ENCODE measurements at places on chromosomes 6 and 20.

- DNase-seq, result no peak
Observed at GRCh38 chr20:45115829-45116228, 855 bp upstream of the WFDC5 start.

GRCh38 chr20:43915211-43916072 lies 790 bp downstream of the TOX2 start:
- DNase-seq, result peak; percentile 29

DNA sequence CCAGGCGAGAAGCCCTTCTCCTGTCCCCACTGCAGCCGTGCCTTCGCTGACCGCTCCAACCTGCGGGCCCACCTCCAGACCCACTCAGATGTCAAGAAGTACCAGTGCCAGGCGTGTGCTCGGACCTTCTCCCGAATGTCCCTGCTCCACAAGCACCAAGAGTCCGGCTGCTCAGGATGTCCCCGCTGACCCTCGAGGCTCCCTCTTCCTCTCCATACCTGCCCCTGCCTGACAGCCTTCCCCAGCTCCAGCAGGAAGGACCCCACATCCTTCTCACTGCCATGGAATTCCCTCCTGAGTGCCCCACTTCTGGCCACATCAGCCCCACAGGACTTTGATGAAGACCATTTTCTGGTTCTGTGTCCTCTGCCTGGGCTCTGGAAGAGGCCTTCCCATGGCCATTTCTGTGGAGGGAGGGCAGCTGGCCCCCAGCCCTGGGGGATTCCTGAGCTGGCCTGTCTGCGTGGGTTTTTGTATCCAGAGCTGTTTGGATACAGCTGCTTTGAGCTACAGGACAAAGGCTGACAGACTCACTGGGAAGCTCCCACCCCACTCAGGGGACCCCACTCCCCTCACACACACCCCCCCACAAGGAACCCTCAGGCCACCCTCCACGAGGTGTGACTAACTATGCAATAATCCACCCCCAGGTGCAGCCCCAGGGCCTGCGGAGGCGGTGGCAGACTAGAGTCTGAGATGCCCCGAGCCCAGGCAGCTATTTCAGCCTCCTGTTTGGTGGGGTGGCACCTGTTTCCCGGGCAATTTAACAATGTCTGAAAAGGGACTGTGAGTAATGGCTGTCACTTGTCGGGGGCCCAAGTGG lies 5.3 kb downstream of the SNAI1 start:
- DNase-seq, result no peak

GRCh38 chr6:47729457-47729856 lies 31.1 kb downstream of the ADGRF4 start:
- DNase-seq, result no peak

DNA sequence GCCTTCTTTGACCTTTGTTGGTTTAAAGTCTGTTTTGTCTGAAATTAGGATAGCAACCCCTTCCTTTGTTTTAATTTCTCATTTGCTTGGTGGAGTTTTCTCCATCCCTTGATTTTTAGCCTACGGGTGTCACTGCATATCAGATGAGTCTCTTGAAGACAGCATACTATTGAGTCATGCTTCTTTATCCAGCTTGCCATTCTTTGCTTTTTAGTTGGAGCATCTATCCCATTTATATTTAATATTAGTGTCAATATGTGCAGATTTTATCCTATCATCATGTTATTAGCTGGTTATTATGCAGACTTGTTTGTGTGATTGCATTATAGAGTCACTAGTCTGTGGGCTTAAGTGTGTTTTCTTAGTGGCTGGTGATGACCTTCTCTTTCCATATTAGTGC lies 622.2 kb downstream of the MMUT start:
- DNase-seq, result no peak

- no peak for DNase-seq
Observed at GRCh38 chr20:45465491-45466266, 3.9 kb upstream of the WFDC2 start.

DNA sequence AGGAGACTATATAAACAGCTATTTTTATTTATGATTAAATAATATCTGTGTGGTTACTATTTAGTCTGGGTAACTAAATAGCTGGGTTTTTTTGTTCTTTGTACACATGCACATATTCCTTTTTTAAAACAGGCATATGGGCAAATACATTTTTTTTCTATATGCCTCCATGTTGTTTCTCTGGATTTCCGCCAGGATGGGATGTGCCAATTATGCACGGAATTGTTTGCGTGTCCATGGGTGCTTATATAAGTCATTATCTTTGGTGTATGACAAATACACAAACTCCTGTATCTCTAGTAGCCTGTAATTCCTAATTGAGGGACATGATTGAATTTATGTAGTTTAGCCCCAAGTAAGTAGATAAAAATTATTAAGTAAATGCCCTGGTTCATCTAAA lies 226.9 kb downstream of the BCKDHB start:
- DNase-seq, result no peak

GRCh38 chr6:18978337-18979128 lies 591.4 kb downstream of the RNF144B start:
- DNase-seq, result no peak

DNA sequence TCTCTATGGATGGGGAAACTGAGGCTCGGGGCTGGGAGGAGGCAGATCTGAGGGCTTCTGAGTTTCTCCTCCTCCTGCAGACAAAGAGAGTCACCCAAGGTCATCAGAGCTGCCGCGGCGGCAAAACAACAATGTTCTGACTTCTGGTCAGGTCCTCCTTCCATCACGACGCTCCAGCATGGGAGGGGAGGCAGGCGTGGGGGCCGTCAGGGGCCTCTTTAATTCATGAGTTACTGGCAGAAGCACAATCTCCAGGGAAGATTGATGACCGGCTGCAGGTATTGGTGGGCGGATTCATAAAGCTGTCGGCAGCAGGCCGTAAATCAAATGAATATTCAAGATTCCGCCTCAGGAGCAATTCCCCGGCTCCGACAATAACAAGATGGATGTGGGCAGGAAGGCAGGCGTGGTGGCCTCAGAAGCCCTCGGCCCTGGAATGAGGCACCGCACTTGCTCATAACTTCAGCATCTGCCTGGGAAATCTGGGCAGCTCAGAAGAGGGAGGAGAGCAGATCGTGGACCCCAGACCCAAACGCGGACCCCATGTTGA lies 19.1 kb downstream of the PCK1 start:
- no peak for DNase-seq

DNA sequence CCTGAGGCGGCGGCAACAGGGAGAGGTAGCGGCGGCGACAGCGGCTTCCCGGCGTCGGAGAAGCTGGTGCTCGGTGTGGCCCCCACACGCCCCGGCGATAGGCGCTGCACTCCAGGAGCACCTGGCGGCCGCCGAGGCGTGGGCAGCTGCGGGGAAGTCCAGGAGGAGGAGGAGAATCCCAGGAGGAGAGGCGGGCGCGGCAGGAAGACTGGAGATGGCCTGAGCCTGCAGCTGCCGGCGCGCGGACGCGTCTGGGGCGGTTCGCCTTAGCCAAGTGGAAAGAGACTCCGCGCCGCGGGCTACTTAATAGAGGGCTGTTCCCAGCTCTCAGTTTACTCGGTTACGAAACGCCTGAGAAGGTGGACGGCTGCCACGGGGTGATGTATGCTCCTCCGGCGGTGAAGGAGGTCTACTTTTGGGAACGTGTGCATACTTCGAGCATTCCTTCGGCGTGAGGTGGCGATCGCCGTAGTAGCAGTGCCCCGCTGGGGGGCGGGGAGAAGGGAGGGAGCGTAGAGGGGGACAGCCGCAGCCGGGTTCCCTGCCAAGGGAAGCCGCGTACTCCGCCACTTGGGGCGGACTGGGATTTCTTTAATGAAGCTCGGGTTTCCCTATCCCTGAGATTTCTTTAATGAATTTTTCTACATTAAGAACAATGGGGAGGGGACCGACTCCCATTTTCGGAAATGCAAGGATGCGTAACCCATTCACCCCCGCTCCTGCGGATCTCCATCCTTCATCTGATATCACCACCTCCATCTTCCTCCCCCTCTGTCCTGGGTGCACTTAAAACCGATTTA lies at the start of gene COL12A1:
Gene COL12A1 (minus strand): TSS at position 278 of the 800 bp plus-strand sequence. CDS start 3,261 bp downstream, outside the sequence.
- peak; percentile 99 for DNase-seq

- DNase-seq, result no peak
Observed at GRCh38 chr6:166463359-166464067, 80.8 kb upstream of the MPC1 start.

DNA sequence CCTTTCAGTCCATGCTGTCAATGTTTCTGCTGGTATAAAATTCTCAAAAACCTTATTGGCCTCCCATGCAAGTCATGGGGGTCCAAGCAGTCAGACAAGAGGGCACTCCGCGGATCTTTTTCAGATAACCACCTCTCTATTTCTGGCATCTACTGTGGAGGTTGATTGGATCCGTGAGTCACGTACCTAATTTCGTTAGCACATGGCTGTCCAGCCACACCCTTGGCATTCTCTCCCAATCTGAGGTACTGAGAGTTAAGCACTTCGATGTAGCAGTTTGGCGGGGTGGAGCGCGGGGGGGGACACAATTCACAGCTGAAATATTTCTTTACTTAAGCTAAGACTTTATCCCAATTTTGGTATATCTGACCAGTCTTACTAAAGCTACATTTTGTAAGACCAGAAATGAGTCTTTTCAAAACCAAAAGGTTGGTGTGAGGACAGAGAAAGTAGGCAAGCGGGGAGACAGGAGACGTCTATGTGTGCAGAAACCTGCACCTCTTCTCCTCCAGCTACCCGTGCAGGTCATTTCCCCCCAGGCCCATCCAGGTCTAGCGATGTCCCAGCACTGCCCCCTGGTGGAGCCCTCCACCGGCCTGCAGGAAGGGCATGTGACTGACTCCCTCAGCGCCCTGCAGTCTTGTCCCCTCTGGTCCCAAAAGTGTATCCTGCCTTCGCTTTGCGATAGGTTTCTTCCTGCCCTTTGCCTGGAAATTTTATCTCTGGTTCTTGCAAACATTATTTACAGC lies 113.1 kb downstream of the ADAT2 start:
- DNase-seq, result peak; percentile 35

GRCh38 chr6:36636687-36637418 lies 41.7 kb upstream of the CDKN1A start:
- no peak for DNase-seq

DNA sequence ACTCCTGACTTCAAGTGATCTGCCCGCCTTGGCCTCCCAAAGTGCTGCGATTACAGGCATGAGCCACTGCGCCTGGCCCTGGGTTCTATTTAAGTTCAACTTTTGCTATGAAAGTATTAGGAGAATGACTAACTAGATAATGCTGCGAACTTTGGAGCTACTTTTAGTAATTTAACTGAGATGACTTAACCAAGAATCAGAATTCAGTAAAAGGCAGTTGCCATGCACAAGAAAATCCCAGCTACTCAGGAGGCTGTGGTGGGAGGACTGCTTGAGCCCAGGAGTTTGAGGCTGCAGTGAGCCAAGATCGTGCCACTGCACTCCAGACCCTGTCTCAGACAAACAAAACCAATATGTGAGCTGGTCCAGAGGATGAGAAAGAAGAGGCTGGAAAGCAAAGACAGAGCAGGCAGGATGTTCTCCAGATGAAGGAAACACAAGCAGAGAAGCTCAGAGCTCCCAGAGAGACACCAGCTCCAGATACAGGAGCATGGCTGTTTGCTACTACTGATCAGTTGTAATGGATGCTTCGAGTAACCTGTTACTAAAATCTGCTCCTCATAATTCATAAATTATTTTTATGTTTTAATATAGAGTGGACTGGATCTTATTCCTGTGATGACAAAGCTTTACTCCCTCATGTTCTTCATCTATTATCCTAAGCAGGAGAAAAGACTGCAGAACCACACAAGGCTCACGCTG lies 23.9 kb downstream of the ZNF217 start:
- DNase-seq, result no peak

DNA sequence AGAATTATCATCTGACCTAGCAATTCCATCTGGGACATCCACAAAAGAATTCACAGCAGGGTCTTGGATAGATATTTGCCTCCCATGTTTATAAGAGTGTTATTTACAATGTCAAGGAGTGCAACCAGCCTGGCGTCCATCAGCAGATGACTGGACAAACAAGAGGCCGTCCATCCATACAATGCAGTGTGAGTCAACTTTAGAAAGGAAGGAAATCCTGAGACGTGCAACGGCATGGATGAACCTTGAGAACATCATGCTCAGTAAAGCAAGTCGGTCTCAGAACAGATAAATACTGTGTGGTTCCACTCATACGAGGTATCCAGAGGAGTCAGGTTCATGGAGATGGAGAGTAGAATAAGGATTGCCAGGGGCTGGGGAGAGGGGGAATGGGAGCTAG lies 46.4 kb downstream of the FOXF2 start:
- no peak for DNase-seq

- no peak for DNase-seq
Observed at GRCh38 chr6:151651639-151652038, 155.8 kb upstream of the ESR1 start.

GRCh38 chr20:59723607-59724456 lies 119.5 kb downstream of the PHACTR3 start:
- peak; percentile 2 for DNase-seq

- DNase-seq, result no peak
Observed at GRCh38 chr6:46340246-46340645, 151.0 kb downstream of the RCAN2 start.

GRCh38 chr20:63156221-63156671 lies 59.7 kb downstream of the YTHDF1 start:
- DNase-seq, result no peak

DNA sequence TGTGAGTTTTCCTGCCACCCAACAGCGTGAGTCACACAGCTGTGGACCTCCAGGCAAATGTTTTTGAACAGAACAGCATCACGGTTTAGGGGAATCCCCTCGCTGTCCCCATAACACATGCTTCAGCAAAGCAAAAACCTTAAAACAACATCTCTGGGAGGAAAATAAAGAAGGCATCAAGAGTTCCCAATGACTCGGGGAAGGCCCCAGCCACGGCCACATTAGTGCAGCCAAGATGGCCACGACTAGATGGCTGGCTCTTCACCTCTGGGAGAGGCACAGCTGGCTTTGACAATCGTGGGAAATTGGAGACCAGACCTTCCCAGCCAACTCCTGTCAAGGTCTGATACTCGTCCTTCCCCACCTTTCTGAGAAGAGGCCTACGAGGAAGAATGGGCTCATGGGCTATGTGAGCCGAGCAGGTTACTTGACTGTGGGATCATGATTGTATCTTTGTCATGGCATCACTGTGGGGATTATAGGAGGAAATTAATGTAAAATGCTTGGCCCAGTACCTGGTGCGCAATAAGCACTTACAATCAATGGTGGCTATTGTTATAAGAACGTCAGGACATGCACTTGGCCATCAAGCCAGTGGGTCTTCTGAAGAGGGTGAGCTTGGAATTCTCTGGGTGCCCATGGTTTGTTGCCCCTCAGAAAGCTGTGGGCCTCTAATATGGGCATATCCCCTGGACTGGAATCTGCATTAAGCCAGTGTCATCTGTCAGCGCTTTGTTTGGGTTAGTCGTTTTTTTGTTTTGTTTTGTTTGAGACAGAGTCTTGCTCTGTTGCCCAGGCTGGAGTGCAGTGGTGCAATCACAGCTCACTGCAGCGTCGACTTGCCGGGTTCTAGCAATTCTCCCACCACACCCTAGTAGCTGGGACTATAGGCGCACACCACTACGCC lies 43.6 kb downstream of the FGD2 start:
- DNase-seq, result peak; percentile 94

GRCh38 chr6:151043944-151044343 lies 178.4 kb downstream of the MTHFD1L start:
- DNase-seq, result no peak

- no peak for DNase-seq
Observed at GRCh38 chr6:63685446-63686379, 50.1 kb downstream of the PHF3 start.
